GM12892 (cell line): ENCODE measurements at places on chromosomes 3 and 15.

DNA sequence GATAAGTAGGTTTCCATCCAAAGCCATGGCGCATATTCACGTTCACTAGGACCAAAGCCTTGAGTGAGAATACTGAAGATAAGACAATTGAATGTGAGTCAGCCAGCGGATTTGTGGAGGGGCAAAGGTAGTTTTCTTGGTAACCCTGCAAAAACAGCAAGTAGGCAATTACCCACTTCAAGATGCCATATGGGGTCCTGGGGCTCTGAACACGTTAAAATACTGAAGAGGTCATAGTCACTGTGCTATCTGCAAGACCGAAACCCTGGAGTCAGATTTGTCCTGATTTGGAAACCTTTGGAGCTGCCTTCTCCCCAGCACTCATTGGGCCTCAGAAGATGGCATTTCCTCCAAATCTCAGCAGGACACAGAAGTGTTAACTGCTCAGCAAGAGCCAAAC, 646.9 kb upstream of the LMCD1 start:
- DNase-seq: no peak

DNA sequence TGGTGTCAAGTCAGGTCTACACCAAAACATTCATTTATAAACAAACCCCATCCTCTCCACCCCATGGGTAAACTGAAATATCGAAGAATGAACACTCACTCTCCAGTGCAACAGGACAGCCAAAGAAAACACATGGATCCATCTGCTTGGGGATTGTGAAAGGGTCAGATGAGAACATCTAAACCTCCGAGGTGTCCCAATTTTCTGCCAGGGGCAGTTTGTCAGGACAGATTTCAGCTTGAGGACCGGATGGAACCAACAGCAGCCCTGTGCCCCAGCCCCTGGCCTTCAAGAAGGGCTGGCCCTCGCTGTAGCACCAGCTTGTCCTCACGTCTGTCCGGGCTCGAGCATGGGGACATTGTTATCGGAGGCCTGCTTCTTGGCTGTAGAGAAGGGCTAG, 45.5 kb downstream of the PCSK6 start:
- DNase-seq: no peak

DNA sequence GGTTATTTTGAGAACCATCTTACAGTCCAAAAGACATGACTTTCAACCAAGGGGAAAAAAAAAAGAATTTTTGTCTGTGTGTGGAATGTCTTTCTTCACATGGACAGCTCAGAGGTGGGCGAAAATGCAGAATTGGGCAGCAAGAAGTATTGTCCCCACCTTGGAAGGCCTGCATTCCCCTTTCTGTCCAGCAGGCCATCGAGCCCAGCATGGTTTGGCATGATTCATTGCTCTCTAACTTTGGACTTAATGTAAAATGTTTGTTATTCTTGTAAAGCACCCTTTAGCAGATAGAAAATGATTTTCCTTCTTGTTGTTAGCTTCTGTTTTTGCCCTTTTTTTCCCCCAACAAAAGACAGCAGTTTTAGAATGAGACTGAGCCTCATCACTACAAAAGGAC, 12.4 kb downstream of the MYO1E start:
- DNase-seq: no peak

DNA sequence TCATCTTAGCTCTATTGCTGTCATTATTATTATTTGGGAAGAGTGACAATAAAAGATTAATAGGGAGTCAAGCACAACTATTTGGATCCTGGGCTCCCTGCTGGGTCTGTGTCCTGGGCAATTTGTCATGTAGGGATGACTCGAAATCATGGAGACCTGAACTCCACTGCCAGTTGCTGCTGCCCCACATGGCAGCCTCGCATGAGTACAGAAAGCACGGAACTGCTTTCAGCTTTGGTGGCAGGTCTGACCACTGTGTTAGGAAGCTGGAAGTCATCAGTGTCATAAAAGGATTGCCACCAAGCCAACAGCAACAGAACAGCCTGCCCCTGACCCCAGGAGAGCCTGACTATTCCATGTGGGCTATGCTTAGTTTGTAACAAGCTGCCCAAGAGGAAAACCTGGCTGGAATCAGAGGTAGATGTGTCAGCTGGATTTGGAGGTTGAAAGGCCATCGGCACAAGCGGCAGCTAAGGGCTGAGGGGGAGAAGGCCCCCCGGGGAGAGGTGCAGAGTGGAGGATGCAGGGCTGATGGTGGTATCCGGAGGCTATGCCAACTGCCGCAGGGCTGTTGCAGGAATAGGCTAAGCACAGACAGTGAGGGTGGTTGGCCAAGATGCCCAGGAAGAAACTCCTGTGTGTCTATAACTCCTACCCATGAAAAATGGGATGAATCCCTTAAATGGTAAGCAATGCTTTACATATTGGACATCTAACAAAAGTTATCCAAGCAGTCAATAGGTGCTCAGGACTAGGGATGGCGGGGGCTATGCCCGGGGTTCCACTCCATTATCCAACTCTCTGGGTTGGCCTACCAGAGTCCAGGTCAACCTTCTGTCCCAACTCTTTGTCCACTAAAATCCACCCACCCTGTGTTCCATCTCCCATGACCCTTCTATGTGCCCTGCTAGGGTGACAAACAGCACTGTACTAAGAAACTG, 291.6 kb downstream of the ADAMTS17 start:
- DNase-seq: no peak

- no peak for DNase-seq
These were observed 88.1 kb downstream of the DCUN1D1 start for GRCh38 chr3:182892226-182892625.

DNA sequence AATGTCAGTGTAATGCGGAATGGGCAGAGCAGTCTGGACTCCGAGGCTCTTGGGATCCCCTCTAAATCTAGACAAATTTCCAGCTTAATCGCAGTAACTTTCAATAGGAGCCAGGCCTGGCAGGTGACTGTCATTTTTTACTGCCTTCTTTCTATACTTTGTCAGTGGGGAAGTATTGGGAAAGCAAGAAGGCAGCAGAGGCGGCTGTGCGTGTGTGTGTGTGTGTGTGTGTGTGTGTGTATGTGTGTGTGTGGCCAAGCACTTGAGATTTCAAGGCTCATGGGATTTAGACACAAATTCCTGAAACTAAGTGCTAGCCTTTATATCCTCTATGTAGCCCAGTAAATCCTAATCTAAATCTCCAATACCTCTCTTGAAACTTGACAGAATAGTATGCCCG, 49.3 kb upstream of the ANKRD34C start:
- DNase-seq: no peak

- no peak for DNase-seq
These were observed 49.6 kb upstream of the ICE2 start for GRCh38 chr15:60528530-60528929.

GRCh38 chr3:135106445-135106844, 311.4 kb downstream of the EPHB1 start:
- no peak for DNase-seq

DNA sequence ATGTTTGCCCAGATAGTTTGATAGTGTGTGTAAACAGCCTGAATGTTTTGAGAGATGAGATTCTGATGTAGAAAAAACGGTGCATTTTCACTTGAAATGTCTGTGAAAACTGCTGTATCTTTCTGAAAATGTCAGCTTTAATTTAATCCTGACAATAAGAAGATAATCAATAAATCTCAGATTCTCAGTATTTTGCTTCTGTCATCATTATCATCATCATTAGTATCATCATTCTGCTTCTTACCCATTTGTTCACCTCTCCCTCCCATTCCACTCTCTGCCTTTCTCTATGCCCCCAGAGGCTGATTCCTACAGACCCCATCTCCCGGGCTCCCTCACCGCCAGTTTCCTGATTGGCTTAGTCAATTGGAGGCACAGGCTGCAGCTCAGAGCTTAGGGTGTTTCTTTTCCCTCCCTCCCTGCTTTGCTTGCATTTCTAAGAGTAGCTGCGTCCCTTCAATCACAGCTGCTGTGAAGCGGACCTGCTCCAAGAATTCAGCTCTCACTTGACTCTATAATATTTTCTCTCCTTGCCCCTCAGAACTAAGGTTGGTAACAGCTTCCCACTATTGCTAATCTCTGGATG, 8.2 kb upstream of the SNTN start:
- DNase-seq: no peak
